ENCODE measurements at places on chromosomes 6 and 20.

DNA sequence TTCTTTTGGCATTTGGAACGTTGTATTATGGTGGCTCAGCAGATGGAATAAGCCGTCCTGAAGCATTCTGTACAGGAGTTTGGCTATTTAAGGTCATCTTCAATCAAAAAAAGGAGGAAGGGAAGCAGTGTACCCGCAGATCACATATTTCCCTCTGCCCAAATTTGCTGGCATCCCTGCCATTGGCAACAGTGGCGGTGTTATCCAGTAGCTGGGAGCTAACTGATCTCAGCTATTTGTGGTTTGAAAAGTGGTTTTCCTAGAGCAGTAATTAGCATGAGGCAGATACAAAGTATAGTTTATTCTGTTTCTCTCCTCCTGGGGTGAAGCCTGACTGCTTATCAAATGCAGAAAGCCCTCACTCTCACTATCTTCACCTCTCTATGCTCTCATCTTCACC lies 576.8 kb downstream of the QKI start:
- no peak for DNase-seq

- DNase-seq = no peak
Observed at GRCh38 chr6:123007885-123008284, 11.8 kb downstream of the CLVS2 start.

DNA sequence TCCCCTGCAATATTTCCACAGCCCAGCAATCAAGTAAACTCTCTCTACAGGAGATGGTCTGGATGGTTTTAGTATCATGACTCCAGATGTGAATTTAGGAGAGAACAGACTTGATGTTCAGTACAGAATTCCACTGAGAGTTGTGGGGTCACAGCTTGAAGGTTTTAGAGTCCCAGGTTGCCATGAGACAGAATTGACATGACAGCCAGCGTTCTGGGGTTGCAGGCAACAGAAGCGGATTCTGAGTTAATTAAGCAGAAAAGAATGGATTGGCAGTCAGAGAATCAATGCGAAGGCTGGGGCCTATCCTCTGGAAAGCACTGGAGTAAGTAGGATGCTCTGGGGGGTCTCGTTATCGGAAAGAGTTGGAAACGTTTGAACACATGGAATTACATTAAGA lies 2.4 kb upstream of the KIAA1755 start:
- DNase-seq = no peak

DNA sequence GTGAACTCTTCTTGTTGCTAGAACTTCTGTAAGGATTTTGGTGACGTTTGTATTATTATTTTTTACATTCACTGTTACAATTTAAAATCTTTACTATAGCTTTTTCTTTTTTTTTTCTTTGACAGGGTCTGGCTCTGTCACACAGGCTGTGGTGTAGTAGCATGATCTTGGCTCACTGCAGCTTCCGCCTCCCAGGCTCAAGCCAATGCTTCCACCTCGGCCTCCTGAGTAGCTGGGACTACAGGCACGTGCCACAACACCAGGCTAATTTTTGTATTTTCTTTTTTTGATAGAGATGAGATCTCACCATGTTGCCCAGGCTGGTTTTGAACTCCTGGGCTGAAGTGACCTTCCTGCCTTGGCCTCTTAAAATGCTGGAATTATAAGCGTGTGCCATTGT lies 21.2 kb downstream of the HECA start:
- DNase-seq = no peak

GRCh38 chr20:4573564-4574355 lies 147.9 kb upstream of the PRND start:
- no peak for DNase-seq

- no peak for DNase-seq
Observed at GRCh38 chr6:52953911-52954839, 40.9 kb downstream of the GSTA4 start.

DNA sequence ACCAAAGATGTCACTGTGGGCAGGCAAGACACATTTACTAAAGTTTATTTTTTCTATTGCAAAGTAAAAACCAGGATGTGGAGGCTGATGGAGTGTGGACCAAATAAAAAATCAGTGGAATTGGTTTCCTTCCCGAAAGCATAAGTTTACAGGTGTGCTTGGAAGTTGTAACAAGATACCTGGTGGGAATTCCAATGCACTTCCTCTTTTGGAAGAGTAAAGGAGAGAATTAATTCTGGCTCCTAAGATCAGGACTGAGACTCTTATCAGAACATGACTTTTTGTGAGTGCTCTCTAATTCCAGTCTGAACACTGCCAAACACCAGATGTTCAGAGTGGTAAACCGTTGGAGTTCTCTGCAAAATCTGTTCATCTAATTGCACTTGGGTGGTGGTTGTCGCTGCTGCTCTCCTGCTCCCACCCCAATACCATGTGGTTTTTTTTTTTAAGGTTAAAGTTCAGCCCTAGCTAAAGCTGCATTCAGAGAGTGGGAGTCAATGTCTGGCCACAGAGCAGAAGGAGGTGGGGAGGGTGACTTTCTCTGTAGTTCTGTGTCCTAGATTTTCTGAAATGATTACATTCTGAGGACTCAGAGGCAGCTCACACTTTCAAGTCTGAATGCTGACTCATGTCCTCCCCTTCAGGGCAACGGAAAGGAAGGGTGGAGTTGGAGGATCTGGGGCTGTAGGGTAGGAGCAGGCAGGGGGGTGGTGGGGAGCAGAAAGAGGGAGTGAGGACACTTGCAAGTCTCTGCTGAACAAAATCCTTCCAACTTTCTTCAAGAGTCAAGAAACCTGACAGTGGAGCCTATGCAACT lies 275.8 kb upstream of the PRDM1 start:
- no peak for DNase-seq

- DNase-seq = peak; percentile 18
Observed at GRCh38 chr6:36677753-36678487, 594 bp upstream of the CDKN1A start.
